ENCODE measurements at places on chromosomes 7 and 10.

DNA sequence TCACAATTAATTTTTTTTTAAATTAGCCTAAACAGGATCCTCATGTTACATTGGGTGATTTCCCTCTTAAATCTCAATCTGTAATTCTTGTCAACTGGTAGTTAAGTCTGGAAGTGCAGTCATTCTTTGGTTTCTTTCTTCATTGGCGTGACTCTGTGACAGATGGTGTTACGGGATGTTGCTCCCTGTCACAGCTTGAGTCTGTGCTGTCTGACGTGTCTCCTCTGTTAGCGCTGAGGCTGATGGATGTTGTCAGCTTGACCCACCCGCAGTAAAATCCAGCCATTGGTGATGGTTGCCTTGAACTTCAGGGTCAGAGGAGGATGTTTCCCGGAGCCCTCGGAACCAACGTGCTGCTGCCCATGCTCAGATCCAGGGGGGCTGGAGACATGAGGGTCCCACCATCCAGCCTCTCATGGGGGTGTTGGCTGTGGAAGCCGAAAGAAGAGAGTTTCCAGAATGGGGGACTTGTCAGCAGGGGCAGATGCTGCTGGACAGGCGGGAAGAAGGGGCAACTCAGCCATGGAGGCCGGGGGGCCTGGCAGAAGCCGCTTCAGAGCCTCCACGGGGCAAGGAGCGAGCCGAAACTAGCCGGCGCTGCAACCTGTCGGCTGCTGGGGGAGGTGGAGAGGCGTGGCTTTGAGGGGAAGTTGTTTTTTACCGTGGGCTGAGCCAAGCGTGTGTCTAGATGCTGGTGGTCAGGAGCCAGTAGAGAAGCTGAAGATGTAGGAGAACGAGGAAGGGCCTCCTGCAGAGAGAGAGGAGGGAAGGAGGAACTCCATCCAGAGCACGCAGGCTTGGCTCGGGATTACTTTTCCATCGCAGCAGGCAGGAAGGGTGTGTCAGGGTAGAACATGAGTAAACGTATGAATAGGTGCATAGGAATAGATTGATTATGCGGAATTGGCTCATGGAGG lies 3.5 kb downstream of the SUN1 start:
- DNase-seq = no peak

DNA sequence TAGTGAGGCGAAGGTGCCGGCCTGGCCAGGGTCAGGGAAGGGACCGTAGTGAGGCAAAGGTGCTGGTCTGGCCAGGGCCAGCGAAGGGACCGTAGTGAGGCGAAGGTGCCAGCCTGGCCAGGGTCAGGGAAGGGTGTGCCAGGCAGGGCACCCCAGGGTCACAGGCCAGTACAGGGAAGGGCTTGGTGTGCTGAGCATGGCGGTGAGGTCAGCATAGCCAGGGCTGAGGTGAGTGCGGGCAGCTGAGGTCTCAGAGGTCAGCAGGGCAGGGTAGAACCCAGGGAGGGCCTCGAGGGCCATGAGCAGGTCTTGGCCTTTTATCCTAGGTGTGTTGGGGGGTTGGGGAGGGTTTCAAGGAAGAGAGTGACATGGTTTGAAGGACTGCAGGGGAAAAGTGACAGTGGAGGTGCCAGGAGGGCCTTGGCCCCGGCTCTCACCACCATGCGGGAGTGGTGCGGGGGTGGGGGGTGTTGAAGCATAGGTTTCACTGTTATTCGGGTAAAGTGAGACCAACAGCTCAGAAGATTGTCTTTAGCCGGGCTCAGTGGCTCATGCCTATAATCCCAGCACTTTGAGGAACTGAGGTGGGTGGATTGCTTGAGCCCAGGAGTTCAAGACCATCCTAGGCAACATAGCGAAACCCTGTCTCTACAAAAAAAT lies 93.3 kb downstream of the CHST15 start:
- DNase-seq = no peak

DNA sequence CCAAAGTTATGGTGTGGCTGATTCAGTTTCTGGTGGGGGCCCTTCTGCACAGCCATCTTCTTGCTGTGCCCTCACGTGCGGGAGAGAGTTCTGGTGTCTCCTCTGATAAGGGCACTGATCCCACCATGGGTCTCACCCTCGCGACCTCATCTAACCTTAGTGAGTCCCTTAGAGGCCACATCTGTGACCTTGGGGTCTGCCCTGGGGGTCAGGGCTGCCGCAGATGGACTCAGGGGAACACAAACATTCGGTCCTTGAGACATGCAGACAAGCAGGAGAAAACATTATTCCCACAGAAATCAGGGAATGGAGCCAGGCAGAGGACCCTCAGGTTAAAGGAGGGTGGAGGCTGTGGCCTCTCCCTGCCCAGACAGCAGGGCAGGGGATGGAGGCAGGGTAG lies 177.9 kb downstream of the DNAJB6 start:
- DNase-seq = no peak

- peak; percentile 39 for DNase-seq
These were observed 358.4 kb downstream of the KCNMA1 start for GRCh38 chr10:77279207-77279606.

- DNase-seq = no peak
These were observed 477.9 kb upstream of the ANKRD30A start for GRCh38 chr10:36647540-36647939.

DNA sequence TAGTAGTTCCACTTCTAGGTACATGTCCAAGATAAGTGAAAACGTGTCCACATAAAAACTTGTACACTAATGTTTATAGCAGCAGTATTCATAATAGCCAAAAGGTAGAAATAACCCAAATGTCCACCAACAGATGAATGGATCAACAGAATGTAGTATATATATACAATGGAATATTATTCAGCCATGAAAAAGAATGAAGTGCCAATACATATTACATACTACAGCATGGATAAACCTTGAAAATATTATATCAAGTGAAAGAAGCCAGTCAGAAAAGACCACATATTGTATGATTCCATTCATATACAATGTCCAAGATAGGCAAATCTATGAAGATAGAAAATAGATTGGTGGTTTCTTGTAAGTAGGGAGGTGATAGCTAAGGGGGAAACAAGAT lies 47.8 kb upstream of the WASL start:
- no peak for DNase-seq

GRCh38 chr10:21509341-21510240 lies 15.9 kb downstream of the SKIDA1 start:
- no peak for DNase-seq

DNA sequence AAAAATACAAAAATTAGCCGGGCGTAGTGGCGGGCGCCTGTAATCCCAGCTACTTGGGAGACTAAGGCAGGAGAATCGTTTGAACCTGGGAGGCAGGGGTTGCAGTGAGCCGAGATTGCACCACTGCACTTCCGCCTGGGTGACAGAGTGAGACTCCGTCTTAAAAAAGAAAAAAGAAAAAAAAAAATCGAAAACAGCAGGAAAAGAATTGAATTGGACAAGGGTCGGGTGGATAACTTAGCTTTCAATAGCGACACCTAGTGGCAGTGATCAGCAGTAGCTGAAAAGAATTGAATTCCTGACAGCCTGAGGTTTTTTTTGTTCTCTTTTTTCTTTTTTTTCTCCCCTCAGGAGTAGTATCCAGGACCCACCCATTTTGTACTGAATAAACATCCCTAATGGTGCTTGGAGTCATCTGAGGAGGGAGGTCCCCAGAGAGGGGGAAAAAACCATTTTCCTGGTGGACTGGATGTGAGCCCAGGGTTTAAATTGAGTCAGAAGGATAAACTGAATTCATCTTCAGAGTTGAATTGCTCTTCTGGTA lies 55.1 kb downstream of the CYCS start:
- DNase-seq = peak; percentile 66

DNA sequence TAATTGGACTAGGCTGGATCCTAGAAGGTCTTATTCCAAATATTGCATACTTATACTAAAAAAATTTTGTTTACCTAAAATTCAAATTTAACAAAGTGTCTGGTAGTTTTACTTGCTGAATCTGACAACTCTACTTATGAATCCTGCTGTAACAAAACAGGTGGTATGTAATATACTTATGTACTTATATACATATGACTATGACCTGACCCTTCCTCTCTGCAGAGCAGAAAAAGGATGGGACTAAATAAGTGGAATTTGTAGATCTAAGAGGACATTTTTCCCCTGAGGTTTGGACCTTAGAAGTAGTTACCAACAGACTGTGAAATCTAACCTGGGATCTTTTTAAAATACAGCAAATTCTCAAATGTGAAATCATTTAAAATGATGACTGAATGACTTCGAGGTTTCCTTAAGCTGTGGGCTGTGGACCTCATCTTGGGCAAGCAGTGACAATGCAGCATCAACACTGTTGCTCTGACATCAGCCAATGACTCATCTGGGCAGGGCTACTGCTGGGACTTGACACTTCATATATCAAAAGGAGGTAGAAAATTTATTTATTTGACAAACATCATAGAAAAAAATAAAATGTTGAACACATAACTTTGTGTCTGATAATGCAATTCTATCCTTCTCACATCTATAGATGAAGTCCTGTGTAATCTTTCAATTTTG lies 73.6 kb downstream of the RELN start:
- no peak for DNase-seq

DNA sequence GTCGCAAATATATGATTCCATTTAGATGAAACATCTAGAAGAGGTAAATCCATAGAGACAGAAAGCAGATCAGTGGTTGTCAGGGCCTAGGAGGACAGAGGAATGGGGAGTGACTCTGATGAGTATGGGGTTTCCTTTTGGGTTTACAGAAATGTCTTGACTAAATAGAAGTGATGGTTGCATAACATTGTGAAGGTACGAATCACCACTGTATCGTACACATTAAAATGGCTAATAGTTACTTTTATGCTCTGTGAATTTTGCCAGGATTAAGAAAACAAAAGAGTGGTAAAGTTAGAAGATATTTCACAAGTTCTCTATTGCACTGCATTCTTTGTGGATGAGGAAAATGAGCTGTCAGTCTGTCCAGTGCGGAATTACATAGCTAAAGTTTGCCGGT lies 407.4 kb downstream of the KCNMA1 start:
- no peak for DNase-seq

DNA sequence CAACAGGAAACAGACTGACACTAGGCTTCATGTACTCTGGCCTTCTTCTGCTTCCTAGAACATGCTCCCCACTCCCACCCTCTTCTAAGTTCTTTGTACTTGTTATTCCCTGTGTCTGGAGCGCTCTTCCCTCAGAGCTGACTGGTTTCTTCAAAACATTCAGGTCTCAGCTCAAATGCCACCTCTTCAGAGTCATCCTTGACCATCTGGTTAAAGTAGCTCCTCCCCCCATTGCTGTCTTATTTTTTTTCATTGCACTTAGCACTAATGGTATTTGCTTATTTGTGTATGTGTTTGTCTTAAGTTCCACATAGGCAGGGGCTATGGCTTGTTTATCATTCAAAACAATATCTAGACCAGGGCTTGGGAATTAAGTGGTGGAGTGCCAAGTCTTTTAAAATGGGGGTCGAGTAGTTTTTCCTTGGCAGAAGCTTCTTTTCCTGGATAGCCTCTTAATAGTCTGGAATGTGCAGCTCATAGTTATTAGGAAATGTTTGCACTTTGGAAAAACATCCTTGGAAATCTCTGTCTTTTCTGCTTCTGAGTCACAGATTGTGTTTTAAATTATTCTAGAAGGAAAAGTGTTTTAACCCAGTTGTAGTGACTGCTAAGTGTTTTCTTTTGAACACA lies 60.0 kb downstream of the RALA start:
- no peak for DNase-seq

- peak; percentile 81 for DNase-seq
These were observed at the start of gene DYNC1I1 for GRCh38 chr7:95772298-95772770. TSS of gene DYNC1I1 (plus strand) at chr7:95772554. CDS start at chr7:95804730, 32,176 bp downstream.

- DNase-seq = no peak
These were observed 648.4 kb upstream of the LRRTM3 start for GRCh38 chr10:66277481-66277880.

- DNase-seq = no peak
These were observed 17.2 kb upstream of the LRRC17 start for GRCh38 chr7:102895602-102896001.

- DNase-seq = no peak
These were observed 70.3 kb upstream of the NMT2 start for GRCh38 chr10:15238555-15239335.

- DNase-seq = no peak
These were observed 19.6 kb upstream of the FAM25A start for GRCh38 chr10:87000491-87000890.

- no peak for DNase-seq
These were observed 78.2 kb upstream of the STEAP1B start for GRCh38 chr7:22578007-22578733.

DNA sequence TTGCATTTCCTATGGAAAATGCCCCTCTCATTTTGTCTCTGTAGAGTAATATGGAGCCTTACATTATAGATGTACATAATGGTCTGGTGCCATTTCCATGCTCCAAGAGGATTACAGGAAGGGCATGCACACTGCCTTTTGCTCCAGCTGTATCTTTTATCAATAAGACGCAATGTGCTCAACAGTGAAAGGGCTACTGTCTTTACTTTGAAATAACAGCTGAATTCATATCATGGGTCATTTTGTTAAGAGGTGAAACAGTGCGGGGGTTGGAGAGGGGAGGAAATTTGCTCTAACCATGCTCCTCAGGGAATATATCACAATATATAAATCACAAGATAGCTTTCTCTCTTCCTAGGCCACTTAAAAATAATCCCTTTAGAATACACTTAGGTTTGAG lies 77.7 kb downstream of the ICA1 start:
- no peak for DNase-seq

DNA sequence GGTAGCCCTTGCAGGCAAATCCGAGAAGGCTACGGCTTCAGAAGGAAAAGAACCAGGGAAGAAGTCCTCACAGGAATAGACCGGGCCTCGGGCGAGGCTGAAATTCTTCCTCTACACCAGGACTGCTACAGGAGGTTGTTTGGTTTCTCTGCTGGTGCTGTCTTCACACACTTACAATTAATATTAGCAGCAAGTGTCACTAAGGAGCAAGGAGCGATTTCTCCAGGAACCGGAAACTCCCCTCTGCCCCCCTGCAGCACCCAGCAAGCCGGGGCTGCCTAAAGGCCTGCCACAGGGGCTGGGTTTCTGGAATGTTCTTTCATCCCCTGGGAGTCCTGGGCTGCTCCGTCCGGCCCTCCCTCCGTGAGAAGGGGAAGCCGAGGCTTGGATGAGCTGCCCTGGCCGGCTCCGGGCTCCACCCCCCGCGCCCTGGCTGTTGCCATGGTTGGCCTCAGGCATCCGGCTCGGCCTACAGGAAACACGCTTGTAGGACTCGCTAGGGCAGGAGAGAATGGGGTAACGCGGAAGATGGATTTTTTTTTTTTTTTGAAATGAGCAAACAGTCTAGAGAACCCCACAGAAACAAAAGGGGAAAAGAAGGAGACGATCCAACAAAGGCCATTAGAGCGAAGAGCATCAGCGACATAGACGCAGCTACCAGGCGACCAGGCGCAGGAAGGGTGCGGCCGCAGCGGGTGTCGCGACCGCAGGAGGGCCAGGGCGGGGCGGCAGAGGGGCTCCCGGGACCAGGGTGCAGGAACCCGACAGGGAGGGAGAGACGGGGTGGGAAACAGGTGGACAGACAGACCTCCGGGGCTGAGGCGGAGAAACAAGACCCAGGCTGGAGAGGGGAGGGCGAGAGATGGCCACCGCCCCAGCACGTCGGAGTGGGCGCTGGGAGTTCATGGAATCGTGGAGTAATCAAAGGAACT lies 33.0 kb downstream of the EN2 start:
- DNase-seq = peak; percentile 64

- DNase-seq = no peak
These were observed 18.1 kb downstream of the LRMDA start for GRCh38 chr10:75449382-75450074.

Data from psoas muscle (tissue), 8 donors.